ENCODE measurements at places on chromosomes 1 and 21.

GRCh38 chr21:45408271-45408791, 3.4 kb downstream of the COL18A1 start:
- no peak for DNase-seq

GRCh38 chr1:84719543-84720217, 29.4 kb upstream of the SSX2IP start:
- no peak for DNase-seq

GRCh38 chr1:83996621-83997020, 2.3 kb downstream of the TTLL7 start:
- peak; percentile 6 for DNase-seq

DNA sequence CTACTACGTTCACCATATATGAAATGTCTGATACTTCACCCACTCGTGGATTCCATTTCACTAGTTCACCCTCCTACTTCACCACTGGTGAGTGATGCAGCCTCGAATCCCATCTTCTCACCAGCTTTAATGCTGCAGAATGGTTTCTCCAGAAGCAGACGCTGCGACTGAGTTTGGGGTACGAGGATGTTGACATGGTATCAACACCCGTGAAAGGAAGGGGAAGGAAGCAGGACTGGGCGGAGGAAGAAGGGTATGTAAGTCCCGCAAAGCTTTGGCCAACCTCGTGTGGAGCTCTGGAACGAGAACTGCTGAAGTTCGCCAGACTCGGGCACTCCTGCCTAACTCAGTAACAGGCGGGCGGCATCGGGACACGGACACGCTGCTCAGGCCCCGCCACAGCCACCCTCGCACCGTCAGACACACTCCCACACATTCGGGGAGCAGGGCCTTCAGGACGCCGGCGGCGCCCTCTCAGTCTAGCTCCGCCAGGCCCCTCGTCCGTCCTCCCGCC, 833 bp upstream of the DIP2A start:
- peak; percentile 22 for DNase-seq

- no peak for DNase-seq
Measured at GRCh38 chr1:110243574-110243973, 33.5 kb downstream of the KCNC4 start.

DNA sequence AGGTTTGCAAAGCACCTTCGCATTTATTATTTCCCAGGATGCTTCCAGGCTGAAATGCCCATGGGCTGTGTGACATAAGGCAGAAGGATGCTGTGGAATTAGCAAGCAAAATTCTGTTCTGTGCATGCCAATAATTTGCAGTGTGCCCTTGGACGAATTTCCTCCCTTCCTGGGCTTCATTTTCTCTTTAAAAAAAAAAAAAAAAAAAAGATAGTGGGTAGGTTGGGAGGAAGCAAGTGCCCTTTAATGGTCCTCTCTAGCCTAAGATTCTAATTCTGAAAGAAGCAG, 2.5 kb upstream of the ID3 start:
- no peak for DNase-seq

Measured in HTR-8/SVneo (cell line).